ENCODE measurements at places on chromosomes 16 and 17.

DNA sequence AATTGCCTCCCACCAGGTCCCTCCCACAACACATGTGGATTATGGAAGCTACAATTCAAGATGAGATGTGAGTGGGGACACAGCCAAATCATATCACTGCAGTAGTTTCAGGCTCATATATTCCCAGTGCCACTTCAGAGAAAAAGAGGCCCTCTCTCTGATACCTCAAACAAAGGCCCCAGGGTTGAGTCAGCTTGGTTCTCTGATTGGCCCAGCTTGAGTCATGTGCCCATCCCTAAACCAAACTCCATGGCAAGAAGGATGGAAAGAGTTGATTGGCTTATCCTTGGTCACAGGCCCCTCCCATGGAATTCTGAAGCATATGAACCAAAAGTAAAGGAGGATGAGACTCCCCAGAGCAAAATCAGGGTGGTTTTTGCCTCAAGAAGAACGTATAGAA lies 75.9 kb upstream of the IRX6 start:
- DNase-seq, result no peak

DNA sequence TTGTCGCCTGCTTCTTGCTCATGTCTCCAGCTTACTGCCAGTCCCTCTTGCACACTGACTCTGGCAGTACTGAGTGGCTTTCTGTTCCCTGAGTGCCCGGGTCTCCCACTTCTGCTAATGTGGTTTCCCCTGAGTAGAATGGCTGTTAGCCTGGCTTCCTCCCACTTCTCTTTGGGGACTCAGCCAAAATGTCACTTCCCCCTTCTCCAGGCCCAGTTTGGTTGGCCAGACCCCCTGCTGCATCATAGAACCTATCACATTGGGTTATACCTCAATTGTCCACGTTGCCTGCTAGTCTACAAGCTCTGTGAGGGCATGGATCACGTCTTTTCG lies 304.4 kb downstream of the HS3ST3B1 start:
- DNase-seq, result no peak

GRCh38 chr16:84177741-84178073 lies 9.2 kb downstream of the TAF1C start:
- no peak for DNase-seq

GRCh38 chr17:10271106-10271562 lies 72.7 kb upstream of the GAS7 start:
- DNase-seq, result no peak

DNA sequence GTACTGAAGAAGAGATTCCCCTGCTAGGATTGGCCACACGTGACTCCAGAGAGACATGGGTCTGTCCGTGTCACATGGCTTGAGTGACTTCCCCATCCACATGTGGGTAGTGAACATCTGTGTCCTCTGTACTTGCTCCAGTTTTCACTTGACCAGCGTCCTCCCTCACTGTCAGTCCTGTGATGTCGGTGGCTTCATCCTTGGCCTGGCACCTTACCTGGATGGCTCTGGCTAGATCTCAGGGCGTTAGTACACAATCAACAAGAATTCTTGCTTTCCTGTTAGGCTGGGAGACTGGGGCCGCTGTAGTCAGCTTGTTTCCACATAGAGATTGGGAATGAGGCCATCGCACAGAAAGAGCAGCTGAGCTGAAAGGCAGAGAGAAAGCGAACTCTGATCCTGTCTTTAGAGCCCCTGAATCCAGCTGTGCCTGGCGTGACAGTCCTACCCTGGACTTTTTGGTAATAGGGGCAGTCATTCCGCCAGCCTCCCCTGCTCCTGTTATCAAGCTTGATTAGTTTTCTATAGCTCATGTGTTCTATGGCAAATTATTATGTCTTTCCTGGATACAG lies 227.3 kb downstream of the SNX29 start:
- DNase-seq, result no peak

DNA sequence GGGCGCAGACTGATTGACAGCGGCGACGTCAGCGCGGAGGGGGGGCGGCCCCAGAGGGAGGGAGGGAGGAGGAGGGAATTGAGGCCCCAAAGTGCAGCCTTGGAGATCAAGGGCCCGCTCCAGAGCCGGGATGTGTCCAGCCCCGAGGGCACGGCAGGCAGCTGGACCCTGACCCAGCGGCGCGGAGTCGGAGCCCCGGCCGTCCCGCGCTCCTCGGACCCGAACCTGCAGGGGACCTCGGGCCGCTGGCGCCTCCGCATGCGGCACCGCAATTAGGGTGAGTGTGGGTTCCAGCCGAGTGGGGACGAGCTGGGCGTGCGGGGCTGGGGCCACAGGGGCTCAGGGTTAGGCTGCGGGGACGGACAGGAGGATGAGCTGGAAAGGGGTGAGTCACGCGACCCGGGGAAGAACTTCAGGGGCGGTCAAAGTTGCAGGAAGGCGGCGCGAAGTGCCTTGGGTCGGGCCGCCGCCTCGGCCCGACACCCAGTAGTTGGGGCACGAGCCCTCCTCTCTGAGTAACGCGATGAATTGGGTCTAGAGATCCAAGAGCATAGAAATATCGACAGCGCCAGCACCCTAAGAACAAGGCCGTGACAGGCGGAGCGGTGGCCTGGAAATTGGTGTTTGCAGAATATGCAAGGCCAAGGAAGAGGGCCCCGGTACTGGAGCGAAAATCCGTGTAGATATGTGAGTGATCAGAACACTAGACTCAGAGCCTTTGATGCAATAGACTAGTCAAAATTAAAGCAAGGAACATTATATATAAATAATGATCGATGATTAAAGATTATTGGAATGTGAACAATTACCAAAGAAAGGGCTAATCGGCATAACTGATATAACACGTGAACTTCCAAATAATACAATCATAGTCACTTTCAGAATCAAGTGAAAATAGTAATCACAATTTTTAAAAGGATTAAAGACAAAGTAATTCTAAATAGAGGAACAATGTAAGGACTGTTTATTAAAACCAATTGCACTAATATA lies at the start of gene TBX4:
Gene TBX4 (plus strand): TSS at position 122 of the 990 bp plus-strand sequence. CDS start 4,069 bp downstream, outside the sequence.
- no peak for DNase-seq

GRCh38 chr16:28499854-28500253 lies 5.4 kb downstream of the APOBR start:
- DNase-seq, result no peak

DNA sequence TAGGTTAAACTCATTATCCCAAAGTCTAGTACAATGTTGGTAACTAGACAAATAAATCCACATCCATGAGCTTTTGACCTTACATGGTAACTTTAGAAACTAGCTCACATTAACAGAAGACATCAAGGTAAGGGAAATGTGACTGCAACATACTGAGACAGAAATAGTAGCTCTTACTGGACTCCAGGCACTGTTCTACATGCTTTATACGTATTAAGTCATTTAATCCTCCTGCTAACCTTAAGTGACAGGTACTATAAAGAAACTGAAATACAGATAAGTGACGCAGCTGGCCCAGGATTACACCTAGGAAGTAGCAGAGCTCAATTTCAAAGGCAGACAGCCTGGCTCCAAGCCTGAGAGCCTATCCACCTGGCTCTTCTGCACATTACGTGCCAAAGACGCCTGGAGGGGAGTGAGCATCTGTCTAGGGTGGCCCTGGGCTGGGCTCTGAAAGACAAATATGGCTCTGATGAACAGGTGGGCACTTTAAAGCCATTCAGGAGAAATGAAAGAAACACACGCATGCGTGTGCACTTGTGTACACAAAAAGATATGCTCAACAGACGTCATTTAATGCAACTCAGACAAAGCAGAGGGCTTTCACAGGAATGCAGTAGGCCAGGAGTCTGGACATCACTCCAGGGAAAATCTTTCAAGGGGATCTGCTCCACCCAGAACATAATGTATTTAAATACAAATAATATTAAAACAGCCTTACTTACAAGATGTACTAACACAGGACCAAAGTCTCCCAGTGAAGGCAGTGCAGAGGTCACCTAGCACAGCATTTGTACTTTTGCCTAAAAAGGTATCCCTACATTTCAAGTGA lies 4.4 kb downstream of the ZC3H7A start:
- no peak for DNase-seq

DNA sequence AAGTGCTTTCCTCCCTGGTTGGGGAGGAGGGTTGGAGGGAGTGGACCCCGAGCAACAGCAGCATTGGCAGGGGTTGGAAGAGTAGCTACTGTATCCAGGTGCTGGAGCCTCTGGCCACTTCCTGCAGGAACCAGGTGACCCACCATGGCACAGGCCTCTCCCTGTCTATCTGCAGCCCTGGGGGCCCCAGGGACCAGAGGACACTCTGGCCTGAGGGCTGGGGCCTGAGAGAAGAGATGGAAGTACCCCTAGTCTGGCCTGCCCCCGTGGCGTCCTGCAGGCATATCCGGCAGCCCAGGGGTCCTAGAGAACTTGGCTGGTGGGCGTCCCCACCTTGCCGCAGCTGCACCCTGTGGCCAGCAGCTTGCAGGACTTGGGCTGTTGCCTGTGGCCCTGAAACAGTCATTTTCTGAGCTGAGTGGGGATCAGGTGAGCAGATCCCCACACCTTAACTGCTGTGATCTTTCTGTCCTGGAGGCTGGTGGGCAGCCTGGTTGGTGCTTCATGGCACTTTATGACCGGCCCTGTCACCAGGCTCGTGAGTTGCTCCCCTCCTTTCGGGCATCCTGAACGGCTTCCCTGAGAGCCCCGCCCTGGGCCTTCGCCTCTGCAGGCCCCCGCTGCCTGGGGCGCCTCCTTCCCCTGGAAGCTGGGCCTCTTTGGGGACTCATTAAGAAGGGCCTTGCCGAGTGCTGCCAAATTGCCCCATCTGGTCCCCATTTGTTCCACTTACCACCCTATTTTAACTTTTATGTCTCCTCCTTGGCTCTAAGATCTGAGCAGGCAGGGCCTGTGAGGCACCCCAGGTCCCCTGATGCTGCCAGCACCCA lies 298.6 kb downstream of the SEC14L1 start:
- DNase-seq, result no peak

DNA sequence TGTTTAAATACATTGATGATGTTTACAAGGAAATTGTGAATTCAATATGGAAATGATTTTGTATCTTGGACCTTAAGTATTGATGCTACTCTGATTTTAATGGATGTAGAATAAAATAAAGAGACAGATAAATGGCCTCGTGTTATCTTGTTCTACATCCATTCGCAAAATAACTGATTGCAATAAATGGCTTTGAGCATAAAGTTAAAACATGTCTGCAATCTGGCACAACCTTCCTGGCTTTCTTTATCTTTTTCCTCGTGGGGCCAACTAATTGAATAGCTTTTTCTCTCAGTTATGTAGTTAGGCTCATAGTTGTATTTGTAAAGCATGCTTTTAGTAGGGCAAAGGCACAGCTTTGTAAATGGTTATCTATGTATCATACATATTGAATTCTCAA lies 691.4 kb downstream of the CDH8 start:
- DNase-seq, result no peak

GRCh38 chr16:78523212-78523985 lies 423.9 kb downstream of the WWOX start:
- no peak for DNase-seq

- DNase-seq, result no peak
These were observed 10.8 kb downstream of the NMRAL1 start for GRCh38 chr16:4463522-4464163.

GRCh38 chr17:8187517-8188262 lies 2.3 kb downstream of the BORCS6 start:
- peak; percentile 80 for DNase-seq

DNA sequence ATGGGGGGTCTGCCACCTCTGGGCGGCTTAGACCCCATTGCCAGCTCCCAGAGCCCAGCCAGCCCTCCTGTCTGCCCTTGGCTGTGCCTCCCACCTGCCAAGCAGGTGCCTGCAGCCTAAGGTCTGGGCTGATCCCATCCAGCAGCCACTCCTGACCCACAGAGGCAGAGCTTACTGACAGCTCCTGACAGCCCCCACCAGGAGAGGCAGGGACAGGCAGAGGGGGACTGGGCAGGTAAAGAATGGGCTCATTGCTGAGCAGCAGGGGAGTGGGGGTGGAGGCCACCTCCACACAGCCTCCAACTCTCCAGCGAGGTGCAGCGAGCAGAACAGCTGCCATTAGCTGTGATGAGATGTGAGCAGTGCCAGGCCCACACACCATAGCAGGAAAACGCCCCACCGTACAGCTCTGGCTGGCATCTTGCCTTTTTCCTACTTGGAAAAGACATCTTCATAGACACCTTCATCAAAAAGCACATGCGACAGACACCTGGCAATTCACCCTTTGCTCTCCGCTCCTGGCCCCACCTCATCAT lies 164.4 kb downstream of the C16orf78 start:
- no peak for DNase-seq

DNA sequence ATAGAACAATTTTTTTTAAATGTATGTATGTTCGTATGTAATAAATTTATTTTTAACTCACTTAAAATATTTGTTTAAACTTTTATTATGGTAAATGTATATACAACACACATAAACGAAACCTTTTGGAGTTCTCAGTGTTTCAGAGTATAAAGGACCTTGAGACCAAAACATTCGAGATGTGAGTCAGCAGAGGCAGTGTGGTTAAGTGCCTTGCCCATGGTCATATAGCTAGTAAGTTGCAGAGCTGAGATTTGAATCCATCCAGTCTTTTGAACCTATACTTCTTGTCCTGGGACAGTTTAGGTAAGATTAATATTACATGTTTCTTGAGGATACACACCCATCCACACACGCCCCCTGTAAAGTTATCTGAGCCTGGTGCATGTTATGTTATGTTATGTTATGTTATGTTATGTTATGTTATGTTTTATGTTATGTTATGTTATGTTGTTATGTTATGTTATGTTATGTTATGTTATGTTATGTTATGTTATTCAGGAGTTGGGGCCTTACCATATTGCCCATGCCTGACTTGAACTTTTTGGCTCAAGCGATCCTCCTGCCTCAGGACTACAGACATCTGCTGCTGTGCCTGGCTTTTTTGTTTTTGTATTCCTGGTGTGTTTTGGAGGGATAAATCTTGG lies 41.8 kb downstream of the TNRC6A start:
- no peak for DNase-seq

DNA sequence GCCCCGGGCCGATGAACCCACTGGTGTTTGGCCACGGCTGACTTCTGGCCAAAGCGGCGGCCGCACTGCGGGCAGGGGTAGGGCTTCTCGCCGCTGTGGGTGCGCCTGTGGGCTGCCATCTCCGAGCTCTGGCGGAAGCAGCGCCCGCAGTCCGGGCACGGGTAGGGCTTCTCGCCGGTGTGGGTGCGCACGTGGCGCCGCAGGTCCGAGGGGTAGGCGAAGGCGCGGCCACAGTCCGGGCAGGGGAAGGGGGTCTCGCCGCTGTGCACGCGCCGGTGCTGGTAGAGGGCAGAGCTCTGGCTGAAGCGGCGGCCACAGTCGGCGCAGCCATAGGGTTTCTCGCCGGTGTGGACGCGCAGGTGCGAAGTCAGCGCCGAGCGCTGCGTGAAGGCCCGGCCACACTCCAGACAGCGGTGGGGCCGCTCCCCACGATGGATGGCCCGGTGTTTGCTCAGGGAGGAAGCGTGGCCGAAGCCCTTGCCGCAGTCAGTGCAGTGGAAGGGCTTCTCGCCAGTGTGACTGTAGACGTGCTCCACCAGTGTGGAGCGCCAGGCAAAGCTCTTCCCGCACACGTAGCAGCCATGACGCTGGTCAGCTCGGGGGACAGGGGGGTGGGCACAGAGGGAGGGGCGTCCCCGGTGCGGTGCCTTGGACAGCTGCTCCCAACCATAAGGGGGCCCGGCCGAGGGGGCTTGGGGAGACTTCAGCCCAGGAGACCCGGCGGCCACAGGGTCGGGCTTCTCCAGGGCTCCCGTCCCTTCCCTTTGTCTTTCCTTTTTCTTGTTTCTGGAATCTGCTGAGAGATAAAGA lies 2.7 kb downstream of the ZNF764 start:
- no peak for DNase-seq

- no peak for DNase-seq
These were observed 4.9 kb downstream of the TIMM22 start for GRCh38 chr17:1001640-1002411.

GRCh38 chr17:66524877-66525276 lies 222.5 kb downstream of the PRKCA start:
- DNase-seq, result no peak
